ENCODE measurements at places on chromosomes 7 and 10.

- H3K4me3 ChIP-seq = no peak overlapping the region
- H3K36me3 ChIP-seq = no peaks in the 10 kb centered on the region
- H3K27ac ChIP-seq = no peak overlapping the region
- peaks cover 17% of the 10 kb centered on the region for H3K4me1 ChIP-seq
- H3K27me3 ChIP-seq = peaks cover 6% of the 10 kb centered on the region
- DNase-seq = no peak
Observed at GRCh38 chr10:129760003-129760315, 204.1 kb downstream of the EBF3 start.

- H3K27ac ChIP-seq = no peak overlapping the region
- H3K4me3 ChIP-seq = no peak overlapping the region
- H3K36me3 ChIP-seq = no peaks in the 10 kb centered on the region
- DNase-seq = no peak
- no peaks in the 10 kb centered on the region for H3K4me1 ChIP-seq
Observed at GRCh38 chr7:156001496-156002260, 189.4 kb upstream of the SHH start.

- H3K36me3 ChIP-seq = no peaks in the 10 kb centered on the region
- no peak for DNase-seq
- no peak overlapping the region for H3K4me3 ChIP-seq
- H3K27me3 ChIP-seq = peaks cover 3% of the 10 kb centered on the region
- no peak overlapping the region for H3K27ac ChIP-seq
Observed at GRCh38 chr10:113491967-113492565, 60.8 kb upstream of the HABP2 start.

DNA sequence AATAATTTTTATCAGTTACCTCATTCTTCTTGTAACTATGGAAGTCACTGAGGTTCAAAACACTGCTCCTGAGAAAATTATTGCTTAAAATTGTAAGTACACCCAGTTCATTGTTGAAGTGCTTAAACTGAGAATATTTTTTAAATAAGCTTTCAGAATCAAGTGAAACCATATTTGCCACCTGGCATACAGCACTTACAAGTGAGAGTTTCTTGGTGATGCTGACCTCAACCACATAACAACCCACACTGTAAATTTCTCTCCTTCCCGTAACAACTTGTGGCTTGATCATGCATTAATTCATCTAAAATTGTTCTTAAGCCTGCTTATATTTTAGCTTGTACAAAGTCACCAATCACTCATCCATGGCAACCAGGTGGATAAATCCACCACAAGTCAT, 34.0 kb downstream of the IMMP2L start:
- no peaks in the 10 kb centered on the region for H3K36me3 ChIP-seq
- no peak for DNase-seq
- no peaks in the 10 kb centered on the region for H3K27me3 ChIP-seq
- H3K4me1 ChIP-seq = no peaks in the 10 kb centered on the region
- no peak overlapping the region for H3K27ac ChIP-seq

GRCh38 chr7:12315049-12315448, 88.6 kb downstream of the VWDE start:
- no peaks in the 10 kb centered on the region for H3K27me3 ChIP-seq
- DNase-seq = no peak
- no peak overlapping the region for H3K4me3 ChIP-seq
- no peak overlapping the region for H3K27ac ChIP-seq

- H3K4me1 ChIP-seq = peaks cover under 1% of the 10 kb centered on the region
- no peak for DNase-seq
- peak overlapping the region; percentile 22 for H3K27ac ChIP-seq
- H3K4me3 ChIP-seq = no peak overlapping the region
Observed at GRCh38 chr10:526651-527312, 162.7 kb downstream of the DIP2C start.

DNA sequence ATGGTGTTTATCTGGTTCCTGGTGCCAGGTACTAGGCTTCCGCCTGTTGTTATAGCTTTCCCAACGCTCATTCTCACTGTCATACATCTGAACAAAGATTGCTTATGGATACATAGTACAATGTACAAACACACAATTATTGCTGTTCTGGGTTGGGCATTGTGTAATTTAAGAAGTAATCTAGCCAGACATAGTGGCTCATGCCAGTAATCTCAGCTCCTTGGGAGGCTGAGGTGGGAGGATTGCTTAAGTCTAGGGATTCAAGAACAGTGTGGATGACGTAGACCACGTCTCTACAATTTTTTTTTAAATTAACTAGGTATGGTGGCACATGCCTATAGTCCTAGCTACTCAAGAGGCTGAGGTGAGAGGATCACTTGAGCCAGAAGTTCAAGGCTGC, 9.3 kb upstream of the CROT start:
- H3K4me3 ChIP-seq = no peak overlapping the region
- no peak overlapping the region for H3K27ac ChIP-seq
- DNase-seq = no peak
- no peaks in the 10 kb centered on the region for H3K27me3 ChIP-seq
